ENCODE measurements at places on chromosomes 3 and 15.

DNA sequence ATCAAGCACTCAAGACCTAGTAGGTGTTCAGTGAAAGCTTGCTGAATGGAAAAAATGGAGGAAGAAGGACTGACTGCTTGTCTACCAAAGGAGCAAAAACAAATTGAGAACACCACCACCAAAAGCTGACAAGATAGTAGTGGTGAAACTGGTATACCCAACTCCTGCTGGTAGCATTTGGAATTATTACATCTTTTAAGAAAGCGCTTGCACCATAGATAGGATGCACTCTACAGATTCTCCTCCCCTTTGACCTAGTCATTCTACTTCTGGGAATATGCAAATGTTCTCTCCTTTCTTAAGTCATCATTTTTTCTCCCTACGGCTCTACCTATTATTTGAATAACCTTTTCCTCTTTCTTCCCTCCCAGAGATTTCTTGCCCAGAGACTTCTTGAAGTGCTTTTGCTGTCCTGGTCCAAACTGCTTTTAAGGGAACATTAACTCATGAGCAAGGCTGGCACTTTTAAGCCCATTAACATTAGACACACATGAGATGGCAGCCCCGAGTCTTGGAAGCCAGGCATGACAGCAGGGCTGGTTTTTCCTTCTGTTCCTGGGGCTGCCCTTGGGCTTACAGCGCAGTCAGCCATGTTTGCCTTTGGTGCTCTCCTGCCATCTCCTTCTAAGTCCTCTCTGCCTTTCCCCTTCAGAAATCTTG is 75.0 kb upstream of the TLE3 start:
- DNase-seq: no peak

DNA sequence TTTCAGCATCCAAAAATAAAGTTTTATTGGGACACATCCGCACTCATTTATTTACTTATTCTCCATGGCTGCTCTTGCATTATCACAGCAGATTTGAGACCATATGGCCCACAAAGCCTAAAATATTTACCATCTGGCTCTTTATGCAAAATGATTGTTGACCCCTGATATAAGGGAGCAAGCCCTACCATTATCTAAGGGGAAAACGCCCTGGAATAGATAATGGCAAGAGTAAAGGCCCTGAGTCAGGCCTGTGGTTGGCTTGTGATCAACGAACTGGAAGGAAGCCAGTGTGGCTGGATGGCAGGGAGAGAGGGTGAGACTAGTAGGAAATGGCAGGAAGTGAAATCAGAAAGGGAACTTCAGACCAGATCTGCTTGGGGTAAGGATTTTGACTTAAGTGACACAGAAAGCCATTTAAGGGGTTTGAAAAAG is 24.6 kb upstream of the DMXL2 start:
- DNase-seq: no peak

GRCh38 chr3:18575573-18575972 is 150.4 kb upstream of the SATB1 start:
- DNase-seq: no peak

GRCh38 chr15:98835876-98836275 is 171.7 kb downstream of the PGPEP1L start:
- no peak for DNase-seq

DNA sequence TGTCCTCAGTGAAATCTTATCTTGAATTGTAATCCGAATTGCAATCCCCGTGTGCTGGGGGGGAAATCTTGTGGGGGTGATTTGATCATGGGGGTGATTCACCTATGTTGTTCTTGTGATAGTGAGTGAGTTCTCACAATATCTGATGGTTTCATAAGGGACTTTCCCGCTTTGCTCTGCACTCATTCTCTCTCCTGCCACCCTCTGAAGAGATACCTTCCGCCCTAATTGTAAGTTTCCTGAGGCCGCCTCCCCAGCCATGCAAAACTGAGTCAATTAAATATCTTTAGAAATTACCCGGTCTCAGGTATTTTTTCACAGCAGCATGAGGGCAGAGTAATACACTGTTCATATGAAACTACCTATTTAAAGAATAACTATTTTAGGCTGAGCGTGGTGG is 304.1 kb upstream of the EPHA6 start:
- no peak for DNase-seq

DNA sequence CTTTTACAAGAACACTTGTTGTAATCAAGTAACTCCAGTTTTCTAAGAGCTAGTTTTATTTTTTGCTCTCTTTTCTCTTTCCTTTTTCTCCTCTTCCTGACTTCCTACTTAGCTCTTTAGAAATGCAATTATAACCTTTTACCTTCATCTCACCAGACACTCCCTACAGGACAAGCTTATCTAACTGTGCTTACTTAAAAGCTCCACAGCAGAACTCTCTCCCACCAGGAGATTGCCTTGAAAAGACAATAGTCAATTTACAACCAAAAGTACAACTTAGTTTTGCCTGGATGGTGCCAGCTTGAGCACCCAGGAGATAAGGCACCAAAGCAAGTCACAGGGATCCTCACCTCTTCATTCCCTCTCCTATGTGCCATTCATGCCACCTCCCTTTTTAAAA is 573.8 kb upstream of the LMCD1 start:
- no peak for DNase-seq

DNA sequence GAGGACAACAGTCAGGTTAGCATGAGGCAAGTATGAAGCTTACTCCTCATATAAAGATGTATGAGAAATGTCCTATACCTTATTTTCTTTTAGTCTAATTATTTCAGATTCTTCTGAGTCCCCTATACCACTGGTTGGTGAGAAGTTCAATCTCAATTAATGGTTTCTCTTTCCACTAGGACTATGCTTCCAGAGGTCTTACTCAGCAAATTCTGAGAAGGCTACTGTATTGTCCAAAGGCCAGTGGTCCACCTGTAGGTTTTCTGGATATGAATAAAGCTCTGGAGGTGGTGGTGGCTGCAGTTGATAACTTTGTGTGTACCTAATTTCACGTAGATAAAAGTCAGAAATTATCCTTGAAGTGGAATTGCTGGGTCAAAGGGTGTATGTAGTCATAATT is 149.4 kb downstream of the EPHB1 start:
- no peak for DNase-seq

- no peak for DNase-seq
Measured at GRCh38 chr3:27666272-27666671, 55.9 kb downstream of the EOMES start.

GRCh38 chr3:45644791-45645201 is 44.4 kb upstream of the SACM1L start:
- DNase-seq: no peak

DNA sequence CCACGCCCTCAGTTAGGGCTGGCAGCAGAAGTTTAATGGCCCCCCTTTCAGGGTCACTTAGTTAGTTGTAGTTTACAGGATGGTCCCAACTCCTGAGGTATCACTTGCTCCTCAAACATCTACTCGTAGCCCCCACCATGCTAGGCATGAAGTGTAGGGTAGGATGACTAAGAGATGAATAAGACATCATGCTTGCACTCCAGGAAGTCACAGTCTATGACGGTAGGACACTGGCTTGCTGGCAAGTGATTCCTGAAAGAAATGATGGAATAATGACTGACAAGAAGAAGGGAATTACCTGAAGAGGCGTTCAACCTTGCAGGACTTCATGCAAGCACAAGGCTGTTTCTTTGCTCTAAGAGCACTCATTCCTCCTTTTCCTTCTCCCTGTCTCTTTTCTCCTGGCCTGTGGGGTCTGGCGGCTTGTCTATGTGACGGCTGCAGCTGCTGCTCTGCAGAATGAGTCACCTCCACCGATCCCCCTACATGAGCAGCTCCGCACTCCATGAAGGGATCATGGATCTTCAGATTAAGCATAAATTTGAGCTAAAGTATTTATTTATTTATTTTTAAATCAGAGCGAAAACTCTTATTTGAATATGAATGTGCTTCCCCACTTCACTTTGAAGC is 82.9 kb upstream of the BOC start:
- DNase-seq: no peak

GRCh38 chr15:32641517-32642059 is at the start of gene SCG5:
Gene SCG5, plus strand, starts transcription at chr15:32641710. Its CDS starts 1,883 bp downstream, at chr15:32643593.
- DNase-seq: no peak

DNA sequence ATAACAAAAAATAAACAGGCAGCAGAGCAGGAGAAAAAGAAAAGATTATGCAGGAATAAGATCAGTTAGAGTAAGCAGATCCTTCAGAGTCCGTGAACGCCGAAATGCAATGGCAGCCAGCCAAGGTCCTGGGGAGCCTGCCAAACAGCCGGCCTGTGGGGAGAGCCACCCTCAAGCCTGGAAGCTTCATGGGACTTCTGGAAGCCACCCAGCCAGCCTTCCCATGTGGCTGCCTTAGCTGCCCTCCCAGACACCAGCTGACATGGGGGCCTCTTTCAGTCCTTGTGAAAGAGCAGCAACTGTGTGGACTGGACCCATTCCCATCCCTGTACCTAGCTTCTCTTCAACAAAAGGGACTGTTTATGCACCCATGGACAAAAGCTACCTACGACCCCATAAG is 64.9 kb upstream of the RAD18 start:
- DNase-seq: no peak

DNA sequence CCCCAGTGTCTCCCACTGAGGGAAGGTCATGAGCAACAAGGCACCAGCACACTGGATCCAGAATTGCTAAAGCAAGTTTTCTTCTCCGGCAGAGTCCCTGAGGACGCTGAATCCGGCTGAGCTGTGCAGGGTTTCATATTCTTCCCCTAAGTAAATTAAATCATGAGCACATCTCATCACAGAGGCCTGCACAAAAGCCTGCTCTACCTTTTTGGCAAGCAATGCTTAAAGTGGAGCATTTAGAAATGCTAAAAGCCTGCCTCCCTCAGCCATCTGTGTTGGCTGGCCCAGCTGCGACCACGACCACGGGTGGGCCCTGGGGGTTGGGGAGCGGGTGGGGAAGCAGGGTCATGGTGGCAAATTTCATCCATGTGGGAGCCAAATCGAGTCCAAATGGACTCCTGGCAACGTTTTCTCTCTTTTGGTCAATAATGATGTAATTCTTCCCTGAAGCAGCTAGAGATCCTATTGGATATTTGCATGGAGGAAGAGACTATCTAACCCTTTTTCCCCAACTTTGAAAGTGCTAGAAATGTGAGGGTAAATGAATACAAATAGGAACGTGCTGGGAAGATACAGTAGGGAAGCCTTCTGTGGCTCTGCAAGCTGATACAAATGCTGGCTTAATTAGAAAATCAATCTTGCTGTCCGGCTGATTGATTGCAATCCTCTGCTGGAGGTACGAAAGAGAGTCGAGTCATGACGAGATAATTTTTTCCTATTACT is 532.8 kb upstream of the TBL1XR1 start:
- DNase-seq: no peak

GRCh38 chr15:46126581-46126980 is 491.8 kb downstream of the SQOR start:
- no peak for DNase-seq

GRCh38 chr3:85758442-85758841 is 799.7 kb downstream of the CADM2 start:
- no peak for DNase-seq

DNA sequence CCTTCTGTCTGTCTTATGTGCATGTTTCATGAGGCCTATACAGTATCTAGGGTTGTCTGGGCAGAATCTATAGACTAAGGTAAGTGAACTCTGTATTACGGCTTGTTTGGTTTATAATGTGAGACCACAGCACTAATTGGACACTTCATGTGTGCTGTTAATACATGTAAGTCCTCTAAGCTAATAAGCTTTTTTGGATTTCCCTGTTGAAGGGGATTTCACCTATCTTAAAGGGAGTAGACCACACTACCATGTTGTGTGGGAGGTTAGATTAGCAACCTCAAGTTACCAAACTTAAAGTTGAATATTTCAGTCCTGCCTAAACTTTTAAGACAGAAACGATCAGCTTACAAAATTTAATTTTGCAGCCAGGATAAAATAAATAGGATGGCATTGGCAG is 189.8 kb upstream of the GOLIM4 start:
- no peak for DNase-seq

GRCh38 chr3:55630280-55630920 is 143.3 kb upstream of the WNT5A start:
- no peak for DNase-seq

DNA sequence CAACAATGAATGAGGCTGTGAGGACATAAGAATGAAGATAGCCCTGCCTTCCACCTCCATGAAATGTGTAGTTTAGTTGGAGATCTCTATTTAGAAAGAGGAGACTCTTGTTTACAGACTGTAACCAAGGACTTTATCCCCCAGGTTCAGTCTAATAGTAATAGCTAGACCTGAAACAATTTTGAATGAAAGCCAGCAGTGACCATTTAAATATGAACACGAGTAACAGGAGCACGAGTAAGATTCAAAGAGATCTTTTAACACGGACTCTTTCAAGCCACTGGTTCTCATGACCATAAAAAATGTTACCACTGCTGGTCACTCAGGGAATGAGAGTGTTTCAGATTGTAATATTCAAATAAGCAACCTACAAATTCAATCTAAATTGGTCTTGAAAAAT is 123.1 kb downstream of the FMN1 start:
- no peak for DNase-seq

- no peak for DNase-seq
Measured at GRCh38 chr3:16529264-16529663, 15.8 kb upstream of the RFTN1 start.

GRCh38 chr3:124962403-124962940 is 27.9 kb upstream of the MUC13 start:
- DNase-seq: no peak

DNA sequence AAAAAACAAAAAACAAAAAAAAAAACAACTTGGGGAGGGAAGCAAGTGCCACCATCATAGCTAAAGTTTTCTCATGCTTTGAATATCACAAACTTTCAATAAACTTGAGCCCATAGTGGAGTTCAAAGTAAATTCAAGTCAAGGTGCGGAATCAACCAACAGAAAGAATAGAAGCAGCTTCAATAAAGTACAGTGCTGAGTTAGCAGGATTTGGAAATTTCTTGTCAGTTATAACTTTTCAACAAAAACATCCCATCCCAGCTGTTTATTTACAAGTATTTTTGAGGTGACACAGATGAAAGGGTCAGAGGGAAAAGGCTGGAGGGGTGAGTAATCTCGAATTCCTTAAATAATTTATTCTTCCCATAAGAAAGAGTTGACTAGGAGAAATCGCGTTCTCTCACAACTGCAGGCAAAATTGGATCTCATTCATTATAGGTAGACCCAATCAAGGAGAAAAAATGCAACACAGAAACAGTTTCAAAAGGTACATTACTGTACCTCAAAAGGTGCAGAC is 477.4 kb upstream of the RASGRP1 start:
- no peak for DNase-seq

GRCh38 chr3:69724722-69725435 is 14.4 kb upstream of the MITF start:
- no peak for DNase-seq

GRCh38 chr15:71784719-71785118 is 25.6 kb upstream of the NR2E3 start:
- no peak for DNase-seq

GRCh38 chr15:61200626-61201025 is 28.5 kb downstream of the RORA start:
- DNase-seq: no peak

DNA sequence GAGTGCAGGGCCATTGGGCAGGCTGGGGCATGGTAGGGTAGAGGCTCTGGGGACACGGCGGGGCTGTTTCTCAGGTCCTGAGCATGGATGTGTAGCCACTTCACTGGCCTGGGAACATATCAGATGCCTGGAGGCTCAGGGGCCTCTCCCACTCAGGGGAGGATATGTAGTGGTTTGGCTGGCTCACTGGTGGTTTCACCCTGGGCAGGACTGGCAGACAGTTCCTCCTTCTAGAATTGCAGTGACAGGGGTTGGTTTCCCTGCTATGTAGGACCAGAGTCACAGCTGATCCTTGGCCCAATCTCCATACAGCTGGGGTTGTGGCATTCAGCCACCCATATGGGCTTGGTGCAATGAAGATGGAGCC is 4.8 kb upstream of the ARHGAP31 start:
- DNase-seq: no peak

- no peak for DNase-seq
Measured at GRCh38 chr3:13343601-13344000, 76.5 kb downstream of the NUP210 start.
